Activated T-cell treated with anti-CD3 and anti-CD28 coated beads for 1 hour (primary cell): ENCODE measurements at places on chromosomes 7 and 10.

DNA sequence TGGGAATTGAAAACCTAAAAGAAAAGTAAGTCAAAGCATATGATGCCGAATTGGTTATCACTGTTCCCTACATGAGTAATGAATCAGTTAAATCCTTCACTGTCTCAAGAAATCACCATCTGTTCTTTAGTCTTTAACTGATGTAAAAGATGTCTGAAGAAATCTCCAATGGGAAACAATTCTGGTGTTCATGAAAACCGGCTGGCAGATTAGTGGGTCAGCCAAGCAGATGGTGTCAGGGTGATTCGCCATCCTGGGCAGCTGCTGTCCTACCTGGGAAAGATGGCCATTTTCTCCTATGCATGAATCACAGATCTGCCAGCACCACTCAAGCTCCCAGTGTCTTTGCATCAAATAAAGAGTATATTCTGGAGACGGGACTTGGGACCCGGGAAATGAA, 925.2 kb upstream of the GHITM start:
- no peak for DNase-seq

GRCh38 chr10:99926925-99927720, 82.6 kb downstream of the DNMBP start:
- no peak for DNase-seq

- no peak for DNase-seq
Observed at GRCh38 chr10:22620929-22621328, 93.4 kb downstream of the PIP4K2A start.

GRCh38 chr10:24885551-24886289, 66.7 kb downstream of the PRTFDC1 start:
- no peak for DNase-seq

DNA sequence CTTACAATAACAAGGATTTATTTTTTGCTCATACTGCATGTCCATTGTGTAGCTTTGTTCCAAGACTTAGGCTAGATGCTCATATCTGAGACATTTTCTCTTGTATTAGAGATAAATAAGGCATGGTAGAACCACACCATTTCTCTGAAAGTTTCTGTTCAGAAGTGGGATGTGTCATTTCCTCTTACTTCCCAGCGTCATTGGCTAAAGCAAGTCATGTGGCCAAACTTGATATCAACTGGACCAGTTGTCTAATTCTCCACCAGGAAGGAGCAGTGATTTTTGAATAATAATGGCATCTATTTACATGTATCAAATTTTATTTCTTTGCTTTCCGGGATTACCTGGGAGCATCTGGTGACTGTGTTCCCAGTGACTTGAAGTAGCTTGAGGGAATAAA, 38.3 kb downstream of the AHCYL2 start:
- no peak for DNase-seq

DNA sequence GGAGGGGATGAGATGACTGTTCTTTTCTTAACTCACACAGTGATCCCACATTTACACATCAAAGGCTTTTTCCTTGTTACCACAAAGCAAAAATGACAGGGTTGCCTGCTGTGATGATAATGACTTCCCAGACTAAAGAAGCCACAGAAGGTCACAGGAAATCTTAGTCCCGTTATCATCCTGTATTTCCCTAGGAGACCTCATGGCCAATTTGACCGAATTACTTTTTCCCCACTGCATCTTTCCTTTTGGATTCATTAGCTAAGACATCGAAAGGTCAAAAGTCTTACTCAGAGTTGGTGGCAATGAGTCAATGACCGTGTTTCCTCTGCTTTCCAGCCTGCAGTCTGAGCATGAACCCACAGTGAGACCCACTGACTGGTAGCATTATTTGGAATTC, 130.1 kb upstream of the INHBA start:
- DNase-seq: no peak

GRCh38 chr10:79044846-79045245, 23.9 kb upstream of the ZMIZ1 start:
- DNase-seq: no peak

DNA sequence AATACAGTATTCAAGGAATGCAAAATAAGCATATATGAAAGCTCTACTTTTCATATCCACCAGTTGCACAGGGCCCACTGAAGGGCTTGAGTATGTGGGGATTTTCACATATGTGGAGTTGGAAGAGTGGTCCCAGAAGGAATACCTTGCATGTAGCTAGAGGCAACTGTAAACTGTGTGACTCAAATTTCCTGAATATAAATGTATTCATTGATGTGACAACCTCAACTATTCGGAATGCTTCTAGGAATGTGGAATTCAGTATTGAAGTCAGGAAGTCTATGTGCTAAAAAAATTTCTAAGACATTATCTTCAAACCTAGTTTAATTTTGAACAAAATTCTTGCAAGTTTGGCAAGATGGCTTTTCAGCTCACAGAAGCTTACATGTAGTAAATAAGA, 695.5 kb upstream of the SEMA3D start:
- DNase-seq: no peak

DNA sequence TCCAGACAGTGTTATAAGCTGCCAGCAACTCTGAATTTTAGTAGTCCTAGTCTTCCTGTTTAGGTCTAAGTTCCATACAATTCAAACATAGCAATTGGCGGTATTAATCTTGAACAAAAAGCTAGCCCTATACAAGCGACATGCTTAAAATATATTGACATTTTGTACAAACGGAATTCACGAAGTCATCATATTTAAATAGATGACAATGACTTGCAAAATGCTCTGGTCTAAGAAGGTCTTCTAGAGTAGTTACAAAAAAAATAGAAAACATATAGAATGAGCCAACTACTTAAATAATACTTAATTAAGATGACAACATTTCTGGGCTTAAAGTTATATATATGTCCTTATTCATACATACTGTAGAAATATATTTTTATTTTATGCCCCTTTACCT, 446.6 kb downstream of the ANKRD7 start:
- no peak for DNase-seq

DNA sequence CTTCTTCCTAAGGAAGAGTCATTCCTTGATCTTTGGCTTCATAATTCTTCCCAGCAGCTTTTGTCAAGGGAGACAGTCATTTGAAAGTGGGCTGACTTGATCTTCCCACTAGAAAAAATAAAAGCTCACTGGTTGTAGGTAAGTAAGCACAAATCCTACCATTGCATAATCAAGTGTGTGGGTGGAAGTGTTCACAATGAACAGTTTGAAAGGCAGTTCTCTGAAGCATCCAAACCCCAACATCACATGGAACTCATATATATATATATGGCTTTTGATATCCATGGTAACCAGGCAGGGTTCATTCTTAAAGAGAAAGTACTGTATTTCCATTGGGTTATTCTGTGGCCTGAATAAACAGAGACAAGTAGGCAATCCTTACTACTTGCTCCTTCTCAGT, 51.6 kb downstream of the ARMH3 start:
- no peak for DNase-seq

GRCh38 chr10:1410032-1410431, 327.3 kb downstream of the ADARB2 start:
- no peak for DNase-seq

GRCh38 chr7:47378728-47379395, 203.0 kb downstream of the TNS3 start:
- DNase-seq: no peak

- DNase-seq: no peak
Observed at GRCh38 chr7:68295386-68295785, 1298.8 kb downstream of the TYW1 start.

GRCh38 chr7:151131592-151132293, 35.8 kb downstream of the GBX1 start:
- no peak for DNase-seq

DNA sequence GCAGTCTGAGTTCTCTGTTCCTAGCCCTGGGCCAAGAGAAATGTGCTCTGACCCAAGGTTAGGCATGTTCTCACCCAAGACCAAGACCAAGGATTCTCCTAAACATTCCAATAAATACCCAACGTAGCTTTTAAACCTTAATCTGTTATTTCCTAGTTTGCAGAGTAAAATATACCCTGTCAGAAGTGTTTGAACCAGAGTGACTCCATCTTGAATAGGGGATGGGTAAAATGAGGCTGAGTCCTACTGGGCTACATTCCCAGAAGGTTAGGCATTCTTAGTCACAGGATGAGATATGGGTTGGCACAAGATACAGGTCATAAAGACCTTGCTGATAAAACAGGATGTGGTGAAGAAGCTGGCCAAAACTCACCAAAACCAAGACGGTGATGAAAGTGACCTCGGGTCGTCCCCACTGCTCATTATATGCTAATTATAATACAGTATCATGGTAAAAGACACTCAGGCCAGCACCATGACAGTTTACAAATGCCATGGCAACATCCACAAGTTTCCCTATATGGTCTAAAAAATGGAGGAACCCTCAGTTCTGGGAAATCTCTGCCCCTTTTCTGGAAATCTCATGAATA, 27.7 kb downstream of the PLXNA4 start:
- DNase-seq: no peak

- no peak for DNase-seq
Observed at GRCh38 chr7:55085511-55086412, 66.9 kb downstream of the EGFR start.

GRCh38 chr7:85103962-85104361, 82.9 kb downstream of the SEMA3D start:
- no peak for DNase-seq

DNA sequence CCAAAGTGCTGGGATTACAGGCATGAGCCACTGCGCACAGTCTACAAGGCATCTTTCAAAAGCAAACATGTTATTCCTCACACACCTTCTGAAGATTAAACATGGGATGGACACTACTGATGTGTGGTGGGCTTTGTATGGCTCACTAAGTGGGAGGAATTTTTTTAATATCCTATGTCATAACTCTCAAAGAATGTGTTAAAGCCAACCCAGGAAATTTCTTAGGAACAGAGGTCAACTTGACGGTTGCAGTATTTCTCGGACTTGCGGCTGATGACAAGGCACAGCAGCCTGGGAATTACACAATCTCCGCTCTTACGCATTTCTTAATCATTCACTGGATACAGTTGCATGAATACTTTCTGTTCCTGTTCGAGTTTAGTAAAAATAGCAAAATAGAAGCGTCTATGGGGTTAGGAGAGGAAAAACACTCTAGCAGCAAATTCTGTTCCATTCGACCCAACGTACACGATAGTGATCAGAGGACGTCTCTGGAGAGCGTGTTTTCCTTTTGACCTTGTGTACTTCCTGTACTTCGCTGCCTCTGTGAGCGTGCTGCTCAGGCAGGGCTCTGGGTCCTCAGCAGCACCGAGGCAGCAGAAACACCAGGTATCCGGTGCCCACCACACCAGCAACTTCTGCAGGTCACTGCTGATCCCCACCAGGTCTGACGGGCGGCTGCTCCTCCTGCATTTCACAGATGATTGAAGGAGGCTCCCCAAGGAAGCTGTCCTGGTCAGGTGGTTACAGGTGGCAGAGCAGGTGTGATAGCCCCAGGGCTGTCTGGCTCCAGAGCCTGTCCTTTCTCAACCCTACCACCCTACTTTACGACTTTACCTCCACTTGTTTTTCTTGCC, 26.4 kb upstream of the SRGN start:
- no peak for DNase-seq

DNA sequence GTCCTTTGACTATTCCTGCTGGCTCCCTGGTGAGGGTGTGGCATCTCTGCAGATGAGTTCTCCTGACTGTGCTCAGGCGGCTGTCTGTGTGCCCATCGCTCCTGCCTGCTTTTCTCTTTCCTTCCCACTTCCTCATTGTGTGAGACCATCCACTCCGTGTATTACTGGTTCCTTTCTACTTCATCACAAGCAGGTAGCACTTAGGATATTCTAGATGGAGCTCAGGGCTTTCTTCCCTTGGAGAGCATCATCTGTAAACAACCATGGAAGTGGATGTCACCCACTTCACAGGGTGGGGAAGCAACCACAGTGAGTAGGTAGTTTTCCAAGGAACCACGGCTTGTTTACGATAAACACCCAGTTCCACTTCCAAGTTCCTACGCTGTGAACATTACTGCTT, 15.7 kb downstream of the DNAJB6 start:
- DNase-seq: no peak

- no peak for DNase-seq
Observed at GRCh38 chr10:59096631-59097030, 79.8 kb upstream of the PHYHIPL start.

GRCh38 chr7:68238204-68238805, 1241.7 kb downstream of the TYW1 start:
- no peak for DNase-seq

GRCh38 chr10:16674147-16674703, 143.0 kb downstream of the RSU1 start:
- no peak for DNase-seq

DNA sequence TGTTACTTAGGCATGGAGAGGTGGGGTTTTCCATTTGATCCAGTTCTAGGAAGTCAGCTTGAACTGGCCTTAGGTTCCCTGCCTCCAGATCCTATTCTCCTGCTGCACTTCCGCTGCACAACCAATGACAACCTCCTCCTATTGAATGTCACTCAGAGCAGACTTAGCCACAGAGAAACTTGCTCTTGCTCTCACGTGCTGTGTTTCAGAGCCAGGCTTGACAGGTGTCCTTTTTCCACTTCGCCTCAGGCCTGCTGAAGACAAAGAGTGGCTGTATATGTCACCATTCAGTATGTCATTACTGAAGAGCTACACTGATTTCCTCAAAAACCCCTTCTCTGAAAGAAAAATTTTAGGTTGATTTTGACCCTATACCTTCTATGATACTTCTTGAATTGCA, 115.4 kb upstream of the ETV1 start:
- DNase-seq: no peak

DNA sequence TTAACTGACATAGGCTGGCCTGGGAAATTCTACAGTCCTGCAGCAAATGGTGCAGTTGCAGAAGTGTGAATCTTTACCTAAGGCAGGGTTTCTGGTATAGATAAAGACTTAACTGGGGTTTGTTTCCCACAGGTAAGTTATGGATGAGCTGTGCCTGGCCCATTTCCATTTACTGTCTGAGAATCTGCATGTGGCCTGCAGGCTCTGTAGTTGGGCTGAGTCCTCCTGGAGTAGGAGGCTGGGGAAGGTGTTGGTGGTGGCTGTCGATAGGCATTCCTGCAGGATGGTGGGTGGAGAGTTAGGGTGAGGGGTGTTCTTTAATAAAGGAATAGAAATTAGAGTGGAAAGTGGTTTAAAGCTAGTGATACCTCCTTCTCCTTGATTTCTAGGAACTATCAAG, 193.5 kb downstream of the AUTS2 start:
- no peak for DNase-seq

DNA sequence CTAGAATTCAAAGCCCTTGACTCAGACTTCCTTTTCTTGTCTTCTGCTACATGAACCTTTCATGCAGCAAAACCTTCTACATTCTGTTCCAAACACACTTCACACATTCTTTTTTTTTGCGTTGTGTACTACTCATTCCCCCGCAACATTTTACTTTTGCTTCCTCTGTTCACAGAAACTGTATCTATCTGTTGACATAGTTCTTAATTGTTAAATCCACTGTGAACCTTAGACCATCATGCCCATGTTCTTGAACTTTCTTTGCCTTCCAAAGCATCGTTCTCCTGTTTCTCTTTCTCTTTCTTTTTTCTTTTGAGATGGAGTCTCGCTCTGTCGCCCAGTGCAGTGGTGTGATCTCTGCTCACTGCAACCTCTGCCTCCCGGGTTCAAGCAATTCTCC, 14.2 kb downstream of the CCSER2 start:
- DNase-seq: no peak

DNA sequence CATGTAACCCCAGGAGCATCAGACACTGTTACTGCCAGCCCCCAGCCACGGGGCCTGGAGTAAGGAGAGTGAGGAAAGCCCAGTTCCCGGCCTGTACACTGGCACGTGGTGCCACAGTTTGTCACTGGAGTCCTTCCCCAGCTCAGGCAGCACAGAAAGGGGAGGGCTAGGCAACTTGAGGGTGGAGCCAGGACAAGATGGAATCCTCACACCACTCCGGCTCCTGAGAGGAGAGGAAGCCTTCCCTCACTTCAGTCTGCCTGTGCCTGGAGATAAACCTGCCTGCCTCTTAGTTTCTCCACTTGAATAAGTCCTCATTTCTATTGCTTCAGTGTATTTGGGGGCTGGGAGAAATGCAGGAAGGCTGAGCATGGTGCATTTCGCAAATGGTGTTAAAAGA, 176.0 kb downstream of the KIAA1217 start:
- no peak for DNase-seq
